NCI-H2081 (cell line): ENCODE measurements at places on chromosomes 12 and 14.

- peak; percentile 16 for DNase-seq
Measured at GRCh38 chr12:93663006-93663728, 14.0 kb upstream of the CRADD start.

- no peak for DNase-seq
Measured at GRCh38 chr14:92513966-92514843, 624 bp downstream of the RIN3 start.

- no peak for DNase-seq
Measured at GRCh38 chr12:3631759-3632158, 121.2 kb downstream of the CRACR2A start.

DNA sequence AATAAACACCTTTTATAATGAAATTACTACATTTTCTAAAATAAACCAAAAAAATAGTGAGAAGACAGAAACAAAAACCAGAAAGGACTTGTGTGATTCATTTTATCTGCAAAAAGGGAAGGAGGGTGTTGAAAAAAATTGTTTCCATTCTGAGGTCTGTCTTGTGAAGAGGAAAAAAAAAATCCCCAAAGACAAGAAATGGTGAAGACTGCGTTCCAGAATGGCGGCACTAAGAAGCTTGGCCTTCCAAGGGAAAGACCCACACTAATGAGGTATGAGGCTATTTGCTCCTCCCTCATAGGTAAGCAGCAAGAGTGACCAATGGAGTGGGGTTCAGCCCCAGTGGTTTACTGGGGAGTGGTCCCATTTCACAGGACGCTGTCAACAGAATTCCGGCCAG lies 35.0 kb downstream of the GNPTAB start:
- DNase-seq: no peak

GRCh38 chr12:132476038-132476414 lies 13.9 kb upstream of the FBRSL1 start:
- no peak for DNase-seq

DNA sequence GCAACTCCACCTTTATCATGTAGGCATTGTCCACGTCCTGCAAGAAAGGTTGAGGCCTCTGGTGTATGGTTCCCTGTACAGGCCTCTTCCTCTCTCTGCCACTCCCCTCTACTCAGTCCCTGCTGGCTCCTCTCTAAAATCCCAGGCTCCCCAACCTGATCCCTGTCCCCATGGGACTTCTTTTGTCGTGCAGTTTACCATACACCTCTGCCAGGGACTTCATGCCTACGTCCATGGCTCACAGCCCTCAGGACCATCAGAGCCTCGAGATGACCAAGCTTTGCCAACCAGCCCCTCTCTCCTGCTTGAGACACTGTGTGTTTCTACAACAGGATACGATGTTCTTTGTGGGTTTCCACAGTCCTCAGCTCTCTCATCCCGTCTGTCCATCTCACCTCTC lies 2.9 kb downstream of the KRT2 start:
- DNase-seq: no peak
